HS-27A (cell line): ENCODE measurements at places on chromosomes 2 and 18.

DNA sequence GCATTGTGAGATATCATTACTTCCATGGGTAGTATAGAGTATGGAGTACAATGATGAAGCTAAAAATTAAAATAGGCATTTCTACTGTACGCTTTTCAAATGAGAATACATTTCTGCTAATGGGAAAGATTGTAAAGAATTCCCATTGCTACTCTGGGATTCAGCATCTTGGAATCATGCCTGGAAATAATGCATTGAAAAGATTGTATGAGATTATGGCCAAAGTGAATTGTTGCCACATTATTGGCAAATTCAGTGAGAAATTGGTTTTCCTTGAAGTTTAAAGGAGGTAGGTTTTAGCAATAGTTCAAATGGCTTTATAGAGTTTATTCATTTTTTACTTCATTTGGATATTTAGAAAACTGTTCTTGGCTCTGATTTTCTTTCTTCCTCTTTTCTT lies 157.9 kb downstream of the GULP1 start:
- DNase-seq = no peak

- no peak for DNase-seq
Observed at GRCh38 chr2:118878531-118879149, 31.2 kb upstream of the EN1 start.

- no peak for DNase-seq
Observed at GRCh38 chr2:174833737-174834136, 69.5 kb upstream of the CHRNA1 start.

- DNase-seq = no peak
Observed at GRCh38 chr2:176283291-176284068, 14.2 kb downstream of the MTX2 start.

DNA sequence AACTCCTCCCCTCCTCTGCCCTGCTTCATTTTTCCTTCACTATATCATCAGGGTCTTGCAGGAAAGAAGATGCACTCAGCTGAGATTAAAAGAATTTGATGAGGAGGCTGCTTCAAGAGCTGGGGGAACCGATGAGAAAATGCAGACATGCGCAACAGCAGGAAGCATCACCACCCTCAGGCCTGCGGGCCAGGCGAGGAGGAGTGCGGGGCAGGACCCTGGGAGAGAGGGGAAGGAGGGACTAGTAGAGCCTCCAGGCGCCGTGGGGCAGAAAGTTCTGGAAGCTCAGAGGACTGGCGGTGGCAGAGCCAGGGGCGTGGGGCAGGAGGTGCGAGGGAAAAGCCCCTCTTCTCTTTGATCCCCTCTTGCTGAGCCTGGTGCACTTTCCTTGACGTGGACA lies 108.2 kb downstream of the CD226 start:
- DNase-seq = no peak

- no peak for DNase-seq
Observed at GRCh38 chr2:170770606-170771420, 635 bp downstream of the ERICH2 start.

DNA sequence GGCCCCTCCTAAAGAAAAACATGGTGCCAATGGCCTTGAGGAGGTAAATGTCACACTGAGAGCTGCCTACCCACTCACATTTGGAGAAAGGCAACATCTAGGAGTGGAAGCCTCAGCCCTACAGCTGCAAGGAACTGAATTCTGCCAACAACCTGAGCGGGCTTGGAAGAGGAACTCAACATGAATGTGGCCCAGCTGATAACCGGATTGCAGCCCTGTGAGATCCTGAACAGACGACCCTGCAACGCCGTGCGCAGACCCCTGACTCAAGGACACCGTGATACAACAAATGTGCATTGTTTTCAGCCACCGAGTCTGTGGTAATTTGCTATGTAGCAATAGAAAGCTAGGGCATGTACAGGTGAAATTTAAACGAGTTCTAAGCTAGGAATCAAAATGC lies 99.4 kb downstream of the MYOM1 start:
- DNase-seq = no peak

DNA sequence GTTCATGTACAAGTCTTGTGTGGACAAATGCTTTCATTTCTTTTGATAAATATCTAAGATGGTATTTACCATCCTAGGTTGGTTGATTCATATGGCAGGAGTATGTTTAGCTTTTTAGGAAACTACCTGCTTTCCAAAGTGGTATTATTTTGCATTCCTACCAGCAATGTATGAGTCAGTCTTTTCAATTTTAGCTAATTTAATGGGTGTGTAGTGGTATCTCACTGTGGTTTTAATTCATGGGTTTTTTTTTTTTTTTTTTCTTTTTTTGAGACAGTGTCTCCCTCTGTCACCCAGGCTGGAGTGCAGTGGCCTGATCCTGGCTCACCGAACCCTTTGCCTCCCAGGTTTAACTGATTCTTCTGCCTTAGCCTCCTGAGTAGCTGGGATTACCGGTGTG lies 4.2 kb downstream of the ZNF512 start:
- DNase-seq = no peak

DNA sequence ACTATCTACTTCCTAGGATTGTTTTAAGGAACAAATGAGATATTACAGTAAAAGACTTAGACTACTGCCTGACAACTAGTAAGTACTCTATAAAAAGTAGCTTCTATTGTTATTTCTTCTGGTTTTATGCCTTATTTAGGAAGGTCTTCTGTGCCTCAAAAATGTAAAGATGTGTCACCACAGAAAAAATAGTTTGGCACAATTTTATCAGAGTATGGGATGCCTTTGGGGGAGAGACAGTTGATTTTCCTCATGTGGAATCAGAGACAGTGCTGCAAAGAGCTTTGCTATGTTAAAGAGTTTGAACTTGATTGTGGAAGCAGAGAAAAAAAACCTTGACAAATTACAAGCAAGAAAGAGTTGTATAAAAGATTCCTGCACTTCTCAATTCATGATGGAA lies 98.4 kb downstream of the EHBP1 start:
- DNase-seq = no peak

GRCh38 chr2:108634576-108635160 lies 84.6 kb upstream of the RANBP2 start:
- DNase-seq = no peak

- DNase-seq = no peak
Observed at GRCh38 chr18:7394050-7394659, 163.3 kb downstream of the LRRC30 start.

GRCh38 chr2:36500072-36500471 lies 97.9 kb downstream of the FEZ2 start:
- no peak for DNase-seq

DNA sequence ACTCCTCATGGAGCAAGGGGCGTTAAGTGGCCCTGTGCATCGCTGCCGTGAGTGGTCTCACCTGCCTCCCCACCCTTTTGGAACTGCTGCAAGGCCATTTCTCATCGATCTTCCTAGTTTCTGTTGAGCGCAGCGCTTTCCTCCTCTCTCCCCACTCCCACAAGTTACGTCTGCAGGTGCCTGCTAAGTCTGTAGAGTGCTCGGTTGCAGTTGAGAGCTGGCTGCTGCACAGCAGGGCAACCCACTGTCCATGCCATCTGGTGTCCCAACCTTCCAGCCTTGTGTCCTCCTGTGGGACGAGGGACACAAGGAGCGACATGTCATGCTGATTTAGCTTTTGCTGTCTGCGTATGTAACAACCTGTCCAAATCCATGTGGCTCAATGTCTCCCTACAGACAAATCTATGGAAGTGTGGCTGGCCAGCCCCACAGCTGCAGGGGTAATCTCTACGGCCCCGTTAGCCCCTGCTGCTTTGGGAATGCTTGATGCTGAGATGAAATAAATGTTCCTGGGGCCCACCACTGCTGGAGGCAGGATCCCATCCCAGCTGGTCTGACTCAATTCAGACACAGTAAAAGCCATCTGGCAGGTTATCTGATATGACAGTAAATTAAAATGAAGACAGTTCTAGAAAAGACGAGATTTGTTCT lies 68.1 kb upstream of the TCF7L1 start:
- DNase-seq = no peak

DNA sequence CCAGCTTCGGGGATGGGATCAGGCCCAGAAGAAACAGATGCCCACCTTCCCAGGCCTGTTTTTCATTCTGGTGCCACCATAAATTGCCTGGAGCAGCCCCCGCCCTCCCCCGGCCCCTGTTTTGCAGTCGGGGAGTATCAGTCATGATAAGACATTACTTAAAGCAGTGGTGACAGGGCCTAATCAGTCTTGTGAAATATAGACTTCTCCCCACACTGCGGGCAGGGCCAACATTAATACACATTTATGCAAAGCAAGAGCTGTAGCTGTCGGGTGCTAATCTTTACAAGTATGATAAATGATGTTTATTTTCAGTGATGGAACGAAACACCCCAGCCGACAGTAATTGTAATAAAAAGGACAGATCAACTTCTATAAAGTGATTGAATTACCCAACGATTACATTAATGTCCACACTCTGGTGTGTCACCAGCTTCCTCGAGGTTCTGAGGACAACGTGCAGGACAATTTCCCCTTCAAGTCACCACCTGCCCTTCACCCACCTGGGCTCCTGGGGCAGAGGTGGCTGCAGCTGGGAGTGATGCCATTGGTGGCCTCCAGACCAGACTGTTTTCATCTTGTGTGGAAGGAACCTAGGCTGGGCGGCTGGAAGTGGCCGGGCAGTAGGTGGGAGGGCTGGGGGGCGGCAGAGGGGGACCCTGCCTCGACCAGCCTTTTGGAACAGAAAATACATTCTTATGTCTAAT lies 226.0 kb downstream of the TFCP2L1 start:
- DNase-seq = no peak

GRCh38 chr2:65501836-65502235 lies 69.4 kb upstream of the SPRED2 start:
- no peak for DNase-seq

DNA sequence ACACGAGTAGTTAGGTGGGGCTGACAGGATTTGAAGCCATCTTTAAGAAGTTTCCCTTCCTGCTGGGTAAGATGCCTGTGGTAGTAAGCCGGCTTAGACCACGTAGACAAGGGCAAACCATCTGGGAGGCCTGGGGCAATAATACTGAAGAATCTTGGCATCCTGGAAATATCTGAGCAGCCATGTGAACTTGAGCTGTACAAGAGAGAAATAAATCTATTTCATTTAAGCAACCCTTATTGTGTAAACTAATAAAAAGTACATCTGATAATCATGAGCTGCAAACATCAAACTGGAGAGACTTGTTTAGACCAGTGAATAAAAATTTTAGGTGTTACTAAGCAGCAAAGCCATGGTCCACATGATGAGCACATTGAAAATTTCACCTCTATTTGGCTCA lies 11.4 kb upstream of the CETN1 start:
- DNase-seq = no peak

- no peak for DNase-seq
Observed at GRCh38 chr2:18690342-18690741, 101.0 kb upstream of the NT5C1B start.

DNA sequence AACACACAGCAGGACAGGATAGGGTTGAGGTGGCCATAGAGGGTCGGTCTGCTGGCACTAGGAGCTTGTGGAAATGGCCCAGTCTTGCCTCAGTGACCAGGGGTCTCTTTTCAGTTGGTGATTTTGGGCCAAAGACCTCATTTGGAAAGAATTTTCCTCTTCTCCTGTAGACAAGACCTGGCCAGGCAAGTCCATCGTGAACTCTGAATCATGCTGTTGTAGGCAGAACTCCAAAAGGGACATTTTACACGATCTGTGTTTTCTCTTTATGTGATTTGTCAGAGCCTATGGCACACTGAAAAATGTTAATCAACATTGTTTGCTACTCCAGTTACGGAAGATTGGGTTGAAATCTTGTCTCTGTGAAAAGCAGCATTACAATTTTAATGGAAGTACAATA lies 126.1 kb upstream of the PXDN start:
- DNase-seq = no peak

GRCh38 chr2:240397542-240397916 lies 37.9 kb upstream of the GPC1 start:
- no peak for DNase-seq

- no peak for DNase-seq
Observed at GRCh38 chr2:85179541-85179940, 46.3 kb downstream of the TCF7L1 start.

- no peak for DNase-seq
Observed at GRCh38 chr2:72954376-72955227, 37.3 kb downstream of the EMX1 start.

DNA sequence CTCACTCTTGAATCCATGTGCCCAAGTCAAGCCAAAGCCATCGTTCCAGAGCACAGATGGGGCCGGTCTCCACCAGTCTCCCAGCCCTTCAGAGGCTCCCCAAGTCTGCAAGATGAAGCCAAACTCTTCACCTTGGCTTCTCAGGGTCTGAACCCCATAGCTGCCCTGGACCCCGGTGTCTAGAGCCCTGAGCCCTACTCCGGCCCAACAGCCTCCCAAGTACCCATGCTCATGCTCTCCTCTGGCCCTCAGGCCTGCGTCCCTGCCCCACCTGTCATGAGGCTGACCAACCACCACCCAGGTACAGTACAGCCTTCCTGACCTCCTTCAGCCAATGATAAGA lies 46.0 kb downstream of the ZNF516 start:
- no peak for DNase-seq

DNA sequence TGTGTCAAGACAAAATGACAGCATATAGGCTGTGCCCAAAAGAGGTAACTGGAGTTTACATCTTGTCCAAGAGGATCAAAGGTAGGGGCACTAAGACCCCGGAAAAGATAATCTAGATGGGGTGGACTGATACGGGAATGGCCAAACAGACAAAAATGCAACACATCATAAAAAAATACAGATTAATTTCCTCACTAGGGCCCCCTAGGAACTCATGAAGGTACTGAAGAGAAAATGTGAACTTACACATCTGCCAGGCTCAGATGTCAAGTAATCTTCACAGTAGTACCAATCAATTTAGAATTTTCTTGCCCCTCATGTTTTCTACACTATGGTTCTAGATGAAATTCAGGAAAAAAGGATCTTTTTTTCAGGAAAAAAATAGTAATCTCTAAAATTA lies 115.6 kb upstream of the REG3A start:
- no peak for DNase-seq

DNA sequence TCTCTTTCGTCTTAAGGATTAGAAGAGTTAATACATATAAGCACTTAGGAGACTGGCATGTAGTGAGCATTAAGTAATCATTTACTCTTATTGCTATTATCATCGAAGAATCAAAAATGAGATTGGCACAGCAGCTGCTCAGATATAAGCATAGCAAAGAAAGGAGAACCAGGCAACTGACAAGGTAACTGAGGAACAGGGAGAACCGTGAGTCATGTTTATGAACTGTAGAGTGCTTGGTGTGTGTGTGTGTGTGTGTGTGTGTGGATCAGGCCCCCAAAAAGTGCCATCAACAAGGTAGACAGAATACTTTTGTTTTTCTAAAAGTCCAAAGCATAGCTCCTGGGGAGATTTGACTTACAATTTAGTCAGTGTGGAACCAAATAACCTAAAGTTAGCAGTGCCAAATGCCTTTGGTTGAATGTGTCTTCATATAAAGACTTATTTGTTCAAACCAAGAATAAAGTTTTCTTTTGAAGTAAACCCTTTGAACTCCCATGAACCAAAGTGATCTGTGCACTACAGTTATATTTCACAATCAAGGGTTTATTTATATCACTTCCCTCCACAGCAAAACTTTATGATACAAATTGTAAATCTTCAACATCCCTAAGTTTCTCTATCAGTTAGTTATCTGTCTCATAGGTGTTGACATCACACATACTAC lies 660.6 kb downstream of the NYAP2 start:
- DNase-seq = no peak
